ENCODE measurements at places on chromosomes 16 and 17.

DNA sequence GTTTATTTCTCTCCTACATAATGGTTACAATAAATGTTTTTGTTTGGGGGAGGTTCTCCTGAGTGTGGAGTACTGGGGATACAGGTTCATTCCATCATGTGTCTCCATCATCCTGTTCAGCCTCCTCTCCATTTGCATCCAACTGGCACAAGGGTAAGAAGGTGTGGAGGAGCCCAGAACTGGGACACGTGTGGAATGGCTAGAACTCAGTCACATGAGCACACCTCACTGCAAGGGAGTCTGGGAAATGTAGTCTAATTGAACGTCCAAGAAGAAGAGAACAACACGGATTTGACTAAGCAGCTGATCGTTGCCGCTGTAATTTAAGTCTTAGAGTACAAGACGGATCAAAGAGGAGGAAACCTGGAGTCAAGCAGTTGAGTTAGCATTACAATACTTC, 6.1 kb downstream of the OR1A1 start:
- no peak for DNase-seq

GRCh38 chr17:15171167-15172047, 93.7 kb downstream of the PMP22 start:
- DNase-seq: peak; percentile 34

DNA sequence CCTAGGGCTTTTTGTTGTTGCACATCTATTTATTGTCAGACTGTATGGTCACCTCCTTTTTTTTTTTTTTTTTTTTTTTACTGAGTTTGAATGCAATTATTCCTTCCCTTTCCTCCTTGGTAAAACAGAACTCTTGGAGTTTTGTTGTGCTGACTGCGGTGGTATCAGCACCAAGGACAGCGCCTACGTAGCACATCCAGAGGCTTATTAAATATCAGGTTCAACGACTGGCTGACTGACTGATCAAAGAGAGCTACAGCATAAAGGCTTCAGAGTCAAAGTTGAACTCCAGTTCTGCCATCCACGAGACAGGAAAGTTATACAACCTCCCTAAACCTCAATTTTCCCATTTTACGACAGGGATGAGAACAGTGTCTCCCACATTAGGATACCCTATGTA, 86.1 kb upstream of the RBFOX1 start:
- DNase-seq: peak; percentile 2

DNA sequence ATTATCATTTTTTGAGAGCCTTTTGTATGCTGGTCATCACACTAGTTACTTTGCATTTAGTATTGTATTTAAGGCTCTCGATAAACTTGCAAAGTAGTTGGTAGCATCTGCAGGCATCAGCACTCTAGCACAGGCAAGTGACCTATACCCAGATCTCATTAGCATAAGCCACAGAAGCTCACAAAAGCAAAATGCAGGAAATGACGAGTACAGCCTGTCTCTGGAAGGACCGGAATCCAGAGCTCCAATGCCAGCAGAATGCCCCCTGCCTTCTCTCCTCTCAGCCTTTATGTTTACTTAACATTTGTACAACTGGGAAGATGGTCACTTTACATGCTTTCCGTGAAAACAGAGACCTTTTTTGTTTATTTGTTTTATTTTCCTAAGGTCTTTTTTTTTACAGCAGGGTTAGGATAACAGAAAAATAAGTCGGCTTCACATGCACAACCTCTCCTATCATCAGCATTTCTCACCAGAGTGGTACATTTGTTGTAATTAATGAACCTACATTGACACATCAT, 45.4 kb upstream of the MYOCD start:
- no peak for DNase-seq

DNA sequence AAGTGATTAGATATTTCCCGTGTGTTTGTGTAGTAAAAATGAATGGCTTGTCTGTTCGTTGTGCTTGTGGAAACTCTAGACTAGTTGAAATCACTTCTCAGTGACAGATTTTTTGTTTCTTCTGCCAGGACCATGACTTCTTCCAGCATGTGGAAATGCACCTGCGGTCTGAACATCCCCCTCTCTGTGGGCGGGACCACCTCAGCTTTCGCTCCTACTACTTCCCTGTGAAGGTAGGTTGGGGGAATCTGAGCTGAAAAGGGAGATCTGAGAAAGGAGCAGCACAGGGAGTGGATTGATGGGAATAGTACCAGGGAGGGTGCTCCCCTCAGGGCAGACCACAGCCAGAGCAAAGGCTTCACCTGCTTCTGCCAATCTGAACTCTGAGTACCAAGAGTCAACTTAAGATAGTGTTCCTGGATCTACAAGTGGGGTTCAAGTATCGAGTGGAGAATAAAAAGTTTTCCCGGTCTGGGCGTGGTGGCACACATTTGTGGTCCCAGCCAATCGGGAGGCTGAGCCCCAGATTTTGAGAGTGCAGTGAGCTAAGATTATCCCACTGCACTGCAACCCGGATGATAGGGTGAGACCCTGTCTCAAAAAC, 47.5 kb downstream of the SF3B3 start:
- DNase-seq: no peak

DNA sequence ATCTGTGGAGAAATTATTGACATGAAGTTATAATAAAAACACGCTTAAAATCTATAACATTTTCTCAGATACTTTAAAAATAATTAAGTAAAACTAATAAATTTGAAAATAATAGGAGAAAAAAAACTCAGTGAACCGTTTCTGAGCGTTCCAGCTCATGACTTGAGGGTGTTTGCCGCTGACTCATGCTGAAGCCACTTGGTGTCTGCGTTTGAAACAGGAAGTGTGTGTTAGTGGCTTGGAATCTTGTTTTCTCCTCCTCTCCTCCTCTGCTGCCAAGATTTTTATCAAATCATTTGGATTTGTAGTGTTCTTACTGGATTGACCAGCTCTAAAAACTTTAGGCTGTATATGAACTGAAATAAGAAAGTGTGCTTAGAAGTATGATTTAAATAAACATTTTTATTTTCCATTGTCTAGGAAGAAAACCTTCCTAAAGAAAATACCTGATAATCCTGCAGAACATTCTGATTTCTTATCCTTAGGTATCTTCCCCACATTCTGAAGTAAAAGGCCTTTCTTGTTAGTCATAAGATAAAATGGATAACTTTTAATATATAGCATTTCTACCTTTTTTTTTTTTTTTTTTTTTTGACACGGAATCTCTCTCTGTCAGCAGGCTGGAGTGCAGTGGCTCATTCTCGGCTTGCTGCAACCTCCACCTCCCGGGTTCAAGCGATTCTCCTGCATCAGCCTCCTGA, 30.8 kb downstream of the USP10 start:
- peak; percentile 34 for DNase-seq

DNA sequence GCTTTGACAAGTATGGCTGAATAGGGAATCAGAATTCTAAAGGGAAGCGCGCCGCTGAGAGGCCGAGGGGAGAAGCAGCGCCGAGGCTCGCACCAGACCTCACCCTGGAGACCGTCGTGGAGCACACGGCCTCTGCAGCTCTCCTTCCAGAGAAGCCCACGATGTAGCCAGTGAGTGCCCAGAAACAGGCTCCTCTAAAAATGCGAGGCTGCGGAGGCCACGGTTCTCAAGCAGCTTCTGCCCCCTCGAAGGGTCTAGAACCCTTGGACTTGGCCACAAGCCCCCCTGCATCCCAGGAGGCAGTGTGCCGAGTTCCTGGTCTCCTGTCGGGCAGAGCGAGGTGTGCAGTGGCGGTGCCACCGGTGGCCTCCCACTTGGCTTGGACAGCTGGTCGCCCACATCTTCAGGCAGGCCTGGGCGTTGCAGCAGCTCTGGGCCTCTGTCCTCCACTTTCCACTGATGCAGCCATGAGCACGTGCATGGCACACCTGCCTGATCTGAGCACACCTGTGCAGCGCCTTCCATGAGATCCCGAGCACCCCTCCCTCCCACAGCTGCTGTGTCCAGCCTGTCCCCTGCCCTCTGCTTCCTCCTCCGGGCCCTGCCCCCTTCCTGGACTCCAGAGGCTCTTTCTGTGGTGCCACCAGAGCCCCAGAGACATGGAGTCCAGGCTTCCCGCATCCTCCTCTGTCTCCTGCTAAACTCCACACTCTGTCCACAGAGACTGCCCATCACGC, 18.9 kb upstream of the WDR45B start:
- no peak for DNase-seq

DNA sequence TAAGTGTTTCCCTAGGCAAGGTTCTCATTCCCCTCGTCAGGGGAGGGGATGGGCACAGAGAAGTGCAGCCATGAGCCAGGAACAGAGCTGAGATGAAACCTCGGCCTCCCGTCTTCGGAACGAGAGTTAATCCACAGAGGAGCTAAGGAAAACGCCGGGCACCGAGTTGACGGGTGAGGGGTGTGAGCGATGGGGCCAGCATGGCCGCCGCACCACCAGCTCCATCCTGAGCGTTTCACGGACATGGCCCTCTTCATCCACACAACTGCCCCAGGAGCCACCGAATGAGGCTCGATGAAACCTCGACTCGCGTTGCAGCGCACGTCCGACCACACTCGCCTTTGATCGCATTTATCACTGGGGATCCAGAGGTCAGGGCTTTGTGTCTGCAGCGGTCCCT, 21.5 kb downstream of the CA5A start:
- no peak for DNase-seq

DNA sequence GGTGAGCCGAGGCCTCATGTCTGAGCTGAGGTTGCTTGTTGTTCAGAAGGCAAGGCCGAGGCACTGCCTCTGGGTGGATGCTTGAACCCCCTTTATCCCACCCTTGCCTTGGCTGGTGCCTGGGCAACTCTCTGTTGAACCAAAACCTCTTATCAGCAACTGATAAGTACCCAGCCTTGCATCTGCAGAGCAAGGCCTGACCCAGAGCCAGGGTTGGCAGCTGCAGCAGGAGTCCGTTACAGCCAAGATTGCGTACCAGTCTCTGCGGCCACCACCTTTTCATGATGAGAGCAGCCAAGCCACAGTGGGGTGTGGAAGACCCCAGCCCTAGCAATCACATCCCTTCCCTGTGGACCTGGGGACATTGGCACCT, 118.3 kb downstream of the RAB11FIP4 start:
- no peak for DNase-seq
